Right renal cortex interstitium (tissue), 3 donors: ENCODE measurements at places on chromosomes 3 and 15. TPM values are rescaled to one million over a fixed set of nuclear protein-coding genes. Genes with fewer than 3 reads are reported as not detected.
A peak's percentile ranks its signal among the peaks of the same experiment; 100 is the strongest.

ITIH3 gene
- 6.0 TPM for polyA plus RNA-seq

LRRC15 gene
- not detected for polyA plus RNA-seq

DNA sequence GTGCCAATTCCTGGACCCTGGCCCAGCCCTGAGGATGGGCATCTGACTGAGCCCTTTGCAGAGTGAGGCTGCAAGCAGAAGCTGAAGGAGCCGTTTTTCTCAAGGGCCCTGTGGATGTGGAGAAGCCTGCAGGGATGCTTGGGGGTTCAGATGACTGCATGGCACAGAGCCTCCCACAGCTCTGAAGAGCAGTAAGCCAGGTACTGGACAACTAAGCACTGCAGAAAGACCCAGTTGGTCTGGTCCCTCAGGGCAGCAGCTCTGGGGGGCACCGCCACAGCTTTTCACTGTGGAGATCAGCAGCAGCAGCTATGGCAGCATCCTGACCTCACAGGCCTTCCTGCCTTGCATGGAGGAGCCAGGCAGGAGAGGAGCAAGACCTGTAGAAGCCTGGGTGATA, 67.6 kb downstream of the CRYGS start:
- no peak for DNase-seq

GRCh38 chr15:59303633-59304032, 69.0 kb downstream of the MYO1E start:
- DNase-seq = no peak

DNA sequence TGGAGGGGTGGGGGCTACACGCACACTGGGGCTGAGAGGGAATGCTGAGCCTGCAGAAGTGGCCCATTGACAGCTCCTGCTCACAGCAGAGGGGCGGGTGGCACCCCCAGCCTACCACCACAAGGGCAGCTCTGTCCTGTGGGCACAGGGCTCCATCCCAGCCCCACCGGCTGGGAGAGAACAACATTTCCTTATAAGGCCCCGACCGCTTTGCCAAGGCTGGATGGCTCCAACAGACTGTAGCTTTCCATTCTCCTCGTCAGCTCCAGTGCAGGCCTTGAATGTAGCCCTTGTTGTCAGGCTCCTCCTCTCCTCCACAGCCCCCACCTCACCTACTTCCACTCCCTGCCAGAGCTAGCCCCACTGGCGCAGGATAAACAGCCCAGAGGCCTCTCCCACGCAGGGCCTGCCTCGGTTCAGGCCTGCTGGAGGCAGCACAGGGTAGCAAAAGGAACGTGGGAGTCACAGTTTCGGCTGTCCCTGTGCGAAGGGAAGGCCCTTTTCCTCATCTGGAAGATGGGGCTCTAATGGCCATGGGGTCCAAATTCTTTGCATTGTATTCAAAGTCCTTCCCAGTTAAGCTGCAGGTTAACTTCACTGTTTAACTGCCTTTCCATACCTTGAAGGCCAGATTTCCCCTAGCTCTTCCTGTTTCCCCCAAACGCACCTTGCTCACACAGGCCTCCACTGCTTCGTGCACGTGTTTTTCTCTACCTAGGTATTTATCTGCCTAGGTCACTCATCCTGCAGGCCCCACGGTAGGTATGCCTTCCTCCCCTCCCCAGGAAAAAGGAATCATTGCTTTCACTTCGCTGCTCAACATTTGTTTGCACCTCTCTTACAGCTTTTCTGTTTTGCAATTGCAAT, 101.6 kb upstream of the LPP start:
- peak; percentile 56 for DNase-seq
